Thymus (tissue), 14 donors: ENCODE measurements at places on chromosomes 4 and X.

DNA sequence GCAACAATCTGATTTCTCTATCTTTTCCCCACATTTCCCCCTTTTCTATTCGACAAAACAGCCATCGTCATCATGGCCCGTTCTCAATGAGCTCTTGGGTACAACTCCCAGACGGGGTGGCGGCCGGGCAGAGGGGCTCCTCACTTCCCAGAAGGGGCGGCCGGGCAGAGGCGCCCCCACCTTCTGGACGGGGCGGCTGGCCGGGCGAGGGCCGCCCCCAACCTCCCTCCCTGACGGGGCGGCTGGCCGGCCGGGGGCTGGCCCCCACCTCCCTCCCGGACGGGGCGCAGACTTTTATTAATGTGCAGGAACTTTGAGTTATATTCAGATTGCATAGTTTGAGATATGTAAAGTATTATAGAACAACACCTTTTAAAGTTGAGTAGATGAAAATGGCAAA is 64.4 kb upstream of the HPGD start:
- H3K27ac ChIP-seq, result no peak overlapping the region
- H3K36me3 ChIP-seq, result no peaks in the 10 kb centered on the region
- no peak overlapping the region for H3K4me3 ChIP-seq
- H3K27me3 ChIP-seq, result no peaks in the 10 kb centered on the region
- no peaks in the 10 kb centered on the region for H3K4me1 ChIP-seq
- no peak for DNase-seq

DNA sequence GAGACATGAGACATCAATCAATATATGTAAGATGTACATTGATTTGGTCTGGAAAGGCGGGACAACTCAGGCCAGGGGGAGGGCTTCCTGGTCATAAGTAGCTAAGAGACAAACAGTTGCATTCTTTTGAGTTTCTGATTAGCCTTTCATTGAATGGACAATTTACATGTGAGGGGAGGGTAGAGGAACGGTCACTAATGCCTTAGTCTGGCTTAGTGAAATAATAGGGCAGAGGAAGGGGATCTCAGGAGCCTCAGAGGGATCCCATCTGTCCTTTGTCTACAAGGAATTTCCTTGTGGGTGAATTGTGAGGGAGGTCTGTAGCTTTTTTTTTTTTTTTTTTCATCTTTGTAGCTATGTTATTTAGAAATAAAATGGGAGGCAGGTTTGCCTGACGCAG is 88.3 kb downstream of the GK start:
- H3K36me3 ChIP-seq, result no peaks in the 10 kb centered on the region
- no peak overlapping the region for H3K4me3 ChIP-seq
- H3K27ac ChIP-seq, result no peak overlapping the region
- H3K27me3 ChIP-seq, result no peaks in the 10 kb centered on the region
- no peak for DNase-seq
- H3K4me1 ChIP-seq, result no peaks in the 10 kb centered on the region

DNA sequence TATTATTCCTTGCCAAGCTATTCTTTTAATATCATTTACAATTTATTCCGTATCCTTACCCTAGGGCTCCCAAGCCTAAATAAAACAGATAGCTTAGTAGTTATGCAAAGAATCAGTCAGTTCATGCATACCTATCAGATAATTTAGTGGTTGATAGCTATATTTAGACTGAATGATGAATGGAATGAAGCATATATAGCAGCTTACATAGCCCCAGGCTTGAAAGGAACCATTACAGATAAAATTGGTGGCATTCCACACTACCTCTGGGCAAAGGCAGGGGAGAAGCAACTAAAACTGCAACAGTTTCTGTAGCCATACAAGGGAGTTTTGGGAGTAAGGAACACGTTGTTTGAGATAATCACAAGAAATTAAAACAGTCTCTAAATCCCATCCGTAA is 2.7 kb downstream of the ACE2 start:
- no peaks in the 10 kb centered on the region for H3K4me1 ChIP-seq
- H3K36me3 ChIP-seq, result no peaks in the 10 kb centered on the region
- DNase-seq, result no peak
- H3K27ac ChIP-seq, result no peak overlapping the region
- H3K27me3 ChIP-seq, result no peaks in the 10 kb centered on the region

GRCh38 chr4:31408121-31408520 is 688.0 kb downstream of the PCDH7 start:
- no peaks in the 10 kb centered on the region for H3K36me3 ChIP-seq
- no peaks in the 10 kb centered on the region for H3K27me3 ChIP-seq
- no peak overlapping the region for H3K4me3 ChIP-seq
- no peak overlapping the region for H3K27ac ChIP-seq
- no peak for DNase-seq

DNA sequence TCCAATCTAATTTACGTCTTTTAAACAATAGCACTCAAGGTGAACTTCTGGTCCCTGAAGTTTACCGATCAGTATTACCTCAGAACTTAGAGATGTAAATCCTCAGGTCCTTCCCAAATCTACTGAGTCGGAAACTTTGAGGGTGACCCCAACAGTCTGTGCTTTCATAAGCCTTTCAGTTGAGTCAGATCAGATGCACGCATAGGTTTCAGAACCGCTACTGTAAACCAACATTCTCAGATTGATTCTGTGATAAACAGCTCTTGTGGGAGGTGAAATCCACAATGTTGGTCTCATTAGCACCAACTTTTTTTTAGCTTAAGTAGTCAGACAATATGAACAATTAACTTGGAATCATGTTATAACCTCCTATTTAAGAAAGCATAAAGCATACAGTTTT is 86.0 kb downstream of the WWC2 start:
- H3K27ac ChIP-seq, result no peak overlapping the region
- H3K27me3 ChIP-seq, result no peaks in the 10 kb centered on the region
- no peak for DNase-seq
- no peak overlapping the region for H3K4me3 ChIP-seq

DNA sequence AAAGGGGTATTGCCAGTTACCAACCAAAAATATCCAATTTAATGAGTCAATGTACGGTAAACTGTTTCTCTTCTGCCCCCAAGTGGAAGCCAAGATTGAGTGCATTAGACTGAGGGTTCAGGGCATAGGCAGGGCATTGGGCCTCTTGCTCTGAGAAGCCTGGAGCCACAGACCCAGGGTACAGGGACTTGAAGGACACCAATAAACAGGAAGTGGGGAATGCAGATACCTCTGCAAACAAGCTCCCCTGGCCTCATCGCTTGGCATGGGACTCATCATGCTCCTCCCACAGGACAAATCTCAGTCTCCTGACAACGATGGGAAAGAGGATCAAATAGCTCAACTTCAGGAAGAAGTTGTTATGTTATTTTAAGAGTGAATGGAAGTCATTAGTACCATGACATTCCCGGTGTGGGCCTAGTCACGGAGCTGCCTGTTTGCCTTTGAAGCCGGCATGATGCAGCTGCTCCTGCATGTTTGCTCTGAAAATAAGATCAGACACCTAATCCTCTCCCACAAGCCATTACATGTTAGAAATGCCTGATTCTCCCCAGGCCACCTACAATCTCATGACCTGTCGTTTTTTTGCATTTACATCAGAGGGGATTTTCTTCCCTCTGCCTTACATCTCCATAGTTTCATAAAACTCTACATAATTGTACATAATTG is 224.2 kb downstream of the RCHY1 start:
- peaks cover 2% of the 10 kb centered on the region for H3K4me1 ChIP-seq
- H3K36me3 ChIP-seq, result no peaks in the 10 kb centered on the region
- no peak overlapping the region for H3K4me3 ChIP-seq
- DNase-seq, result no peak

- DNase-seq, result no peak
- H3K27ac ChIP-seq, result no peak overlapping the region
- no peak overlapping the region for H3K4me3 ChIP-seq
- H3K36me3 ChIP-seq, result no peaks in the 10 kb centered on the region
- H3K4me1 ChIP-seq, result peaks cover 3% of the 10 kb centered on the region
- no peaks in the 10 kb centered on the region for H3K27me3 ChIP-seq
Observed at GRCh38 chr4:139973015-139973414, 181.0 kb downstream of the MAML3 start.
